ENCODE measurements at places on chromosomes 12 and 14. TPM values are rescaled to one million over a fixed set of nuclear protein-coding genes. Genes with fewer than 3 reads are reported as not detected.

GRCh38 chr12:71780237-71780822 is 25.7 kb downstream of the RAB21 start:
- peaks cover 8% of the 10 kb centered on the region for H3K36me3 ChIP-seq
- peaks cover 5% of the 10 kb centered on the region for H3K4me1 ChIP-seq
- DNase-seq, result no peak
- H3K4me3 ChIP-seq, result no peak overlapping the region
- H3K27ac ChIP-seq, result peak overlapping the region; percentile 49
- no peaks in the 10 kb centered on the region for H3K27me3 ChIP-seq

- peaks cover 13% of the 10 kb centered on the region for H3K27me3 ChIP-seq
- H3K27ac ChIP-seq, result no peak overlapping the region
- no peaks in the 10 kb centered on the region for H3K4me1 ChIP-seq
Observed at GRCh38 chr14:56390859-56391258, 188.7 kb upstream of the TMEM260 start.

DNA sequence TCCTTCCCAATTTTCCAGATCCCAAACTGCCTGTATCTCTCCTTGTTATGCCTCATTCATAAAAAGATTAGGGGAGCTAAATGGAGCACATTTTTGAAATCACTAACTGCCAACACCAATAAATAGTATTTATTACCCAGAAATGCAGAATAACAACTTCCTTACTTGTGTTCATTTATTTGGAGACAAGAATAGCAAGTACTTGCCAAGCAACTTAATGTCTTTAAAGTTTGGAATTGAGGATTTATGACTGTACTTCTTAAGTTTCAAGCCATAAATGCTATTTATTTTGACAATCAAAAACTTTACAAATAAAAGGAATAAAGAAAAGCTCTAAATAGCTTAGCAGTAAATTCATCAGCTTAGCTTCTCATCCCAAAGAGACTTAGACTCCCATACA is 626.1 kb upstream of the NOVA1 start:
- H3K4me1 ChIP-seq, result no peaks in the 10 kb centered on the region
- H3K36me3 ChIP-seq, result peaks cover 21% of the 10 kb centered on the region
- H3K27me3 ChIP-seq, result no peaks in the 10 kb centered on the region
- H3K4me3 ChIP-seq, result no peak overlapping the region
- no peak overlapping the region for H3K27ac ChIP-seq

GRCh38 chr12:103333676-103334075 is 162.1 kb downstream of the C12orf42 start:
- H3K4me1 ChIP-seq, result no peaks in the 10 kb centered on the region
- H3K36me3 ChIP-seq, result no peaks in the 10 kb centered on the region
- DNase-seq, result no peak
- no peak overlapping the region for H3K27ac ChIP-seq

- no peak for DNase-seq
- peaks cover 85% of the 10 kb centered on the region for H3K4me1 ChIP-seq
- no peaks in the 10 kb centered on the region for H3K36me3 ChIP-seq
- H3K27me3 ChIP-seq, result no peaks in the 10 kb centered on the region
Observed at GRCh38 chr14:95522116-95522515, 5.7 kb upstream of the SYNE3 start.

The LALBA gene
- not detected for total RNA-seq
